ENCODE measurements at places on chromosomes 1 and 21.

GRCh38 chr1:216346526-216346925 is 76.7 kb downstream of the USH2A start:
- DNase-seq: no peak

GRCh38 chr21:26914557-26914956 is 52.3 kb downstream of the ADAMTS5 start:
- no peak for DNase-seq

DNA sequence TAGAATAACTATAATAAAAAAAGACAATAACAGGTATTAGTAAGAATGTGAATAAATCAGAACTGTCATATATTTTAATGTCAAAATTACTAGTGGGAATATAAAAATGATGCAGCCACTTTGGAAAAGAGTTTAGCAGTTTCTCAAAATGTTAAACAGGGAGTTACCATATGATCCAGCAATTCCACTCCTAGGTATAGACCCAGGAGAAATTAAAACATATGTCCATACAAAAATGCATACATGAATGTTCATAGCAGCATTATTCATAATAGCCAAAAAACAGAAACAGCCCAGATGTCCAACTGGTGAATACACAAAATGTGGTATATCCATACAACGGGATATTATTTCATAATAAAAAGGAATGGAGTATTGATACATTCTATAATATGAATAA is 71.6 kb downstream of the NVL start:
- DNase-seq: no peak

- DNase-seq: no peak
Measured at GRCh38 chr21:14858311-14858710, 206.5 kb downstream of the NRIP1 start.

DNA sequence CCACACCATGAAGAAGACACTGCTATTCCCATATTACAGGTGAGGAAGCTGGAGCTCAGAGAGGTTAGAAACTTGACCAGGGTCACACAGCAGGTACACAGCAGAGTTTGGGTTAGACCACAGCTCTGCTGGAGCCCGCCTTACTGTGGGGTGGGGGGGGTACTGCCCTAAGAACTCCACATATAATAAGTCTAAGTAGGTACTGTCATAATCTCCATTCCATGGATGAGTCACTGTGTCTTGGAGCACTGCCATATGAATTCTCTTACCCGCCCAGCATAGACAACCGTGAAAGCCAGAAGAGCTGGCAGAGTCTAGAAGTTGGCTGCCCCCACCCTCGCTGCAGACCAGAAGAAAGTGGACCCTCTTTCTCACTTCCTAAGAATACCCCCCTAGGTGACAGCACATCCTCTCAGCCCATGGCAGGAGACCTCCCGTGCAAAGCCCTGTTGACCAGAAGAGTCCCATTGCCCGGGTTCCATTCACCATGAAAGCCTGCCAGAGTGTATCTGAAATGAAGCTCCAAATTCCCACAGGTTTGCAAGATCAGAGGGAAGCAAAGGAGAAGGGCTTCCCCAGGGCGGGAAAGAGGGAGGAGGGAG is 5.2 kb upstream of the PLA2G2D start:
- no peak for DNase-seq

- DNase-seq: no peak
Measured at GRCh38 chr1:202143011-202143767, 1.3 kb downstream of the ARL8A start.

DNA sequence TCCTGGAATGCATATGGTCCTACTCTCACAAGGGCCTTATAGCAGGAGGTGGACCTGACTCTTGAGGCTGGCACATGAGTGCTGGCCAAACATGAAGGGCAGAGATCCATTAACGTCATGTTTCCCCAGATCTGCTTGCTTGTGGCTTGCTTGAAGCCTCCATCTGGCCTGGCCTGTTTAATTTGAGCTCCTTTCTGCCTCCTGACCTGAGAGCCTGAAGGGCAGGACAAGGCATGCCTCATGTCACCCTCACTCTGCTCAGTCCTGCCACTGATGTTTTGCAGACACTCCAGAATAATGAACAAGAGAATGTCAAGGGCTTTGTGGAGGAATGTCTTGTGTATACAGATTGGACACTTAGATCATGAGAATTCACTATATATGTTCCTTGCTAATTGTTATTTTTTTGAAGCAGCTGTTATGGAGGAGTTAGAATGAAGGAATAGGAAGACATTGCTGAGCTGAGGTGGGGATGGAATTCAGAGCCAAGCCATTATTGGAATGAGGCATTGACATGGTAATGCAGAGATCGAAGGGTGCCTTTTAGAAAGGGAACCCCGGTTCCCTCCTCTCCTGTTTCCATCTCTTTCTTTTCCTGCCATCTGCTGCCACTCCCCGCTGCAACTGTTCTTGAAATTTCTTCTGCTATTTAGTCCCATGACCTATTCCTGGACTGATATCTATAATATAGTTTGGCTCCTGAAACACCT is 457.0 kb upstream of the PROX1 start:
- DNase-seq: no peak

DNA sequence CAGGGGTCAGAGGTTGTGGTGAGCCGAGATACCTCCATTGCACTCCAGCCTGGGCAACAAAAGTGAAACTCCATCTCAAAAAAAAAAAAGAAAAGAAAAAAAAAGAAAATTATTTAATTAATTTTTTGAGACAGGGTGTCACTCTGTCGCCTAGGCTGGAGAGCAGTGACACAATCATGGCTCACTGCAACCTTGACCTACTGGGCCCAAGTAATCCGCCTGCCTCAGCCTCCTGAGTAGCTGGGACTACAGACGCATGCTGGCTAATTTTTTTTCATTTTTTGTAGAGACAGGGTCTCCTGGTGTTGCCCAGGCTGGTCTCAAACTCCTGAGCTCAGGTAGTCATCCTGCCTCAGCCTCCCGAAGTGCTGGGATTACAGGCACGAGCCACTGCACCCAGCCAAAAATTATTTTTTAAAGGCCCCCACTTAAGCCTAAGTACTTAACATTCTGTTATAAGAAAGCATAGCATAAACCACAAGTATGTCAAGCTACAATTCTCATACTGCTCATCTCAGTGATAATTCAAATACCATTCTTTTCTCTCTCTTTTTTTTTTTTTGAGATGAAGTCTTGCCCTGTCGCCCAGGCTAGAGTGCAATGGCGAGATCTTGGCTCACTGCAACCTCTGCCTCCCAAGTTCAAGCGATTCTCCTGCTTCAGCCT is 19.9 kb downstream of the NUCKS1 start:
- DNase-seq: no peak

GRCh38 chr21:45590246-45590725 is 48.0 kb upstream of the SLC19A1 start:
- no peak for DNase-seq

GRCh38 chr1:217088011-217088410 is 364.8 kb upstream of the ESRRG start:
- DNase-seq: no peak
